ENCODE measurements at places on chromosomes 12 and 14.
A peak's percentile ranks its signal among the peaks of the same experiment; 100 is the strongest.

DNA sequence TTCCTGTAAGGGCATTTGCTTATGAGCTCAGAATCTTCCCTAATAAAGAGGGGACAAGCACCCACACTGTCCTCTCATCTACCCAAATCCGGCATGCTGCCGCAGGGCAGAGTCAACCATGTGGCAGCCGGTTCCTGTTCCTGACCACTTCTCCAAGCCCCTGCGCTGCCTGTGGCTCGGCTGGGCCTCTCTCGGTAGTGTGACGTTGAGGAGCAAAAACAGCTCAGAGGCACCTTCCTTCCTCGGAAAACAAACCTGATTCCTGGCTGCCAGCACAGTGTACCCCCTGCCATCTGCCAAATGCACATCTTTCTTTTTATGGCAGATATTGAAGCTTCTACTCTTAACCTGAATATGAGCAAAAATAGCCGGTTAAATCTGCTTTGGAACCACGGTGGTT, 50.5 kb downstream of the CFAP251 start:
- DNase-seq, result no peak

DNA sequence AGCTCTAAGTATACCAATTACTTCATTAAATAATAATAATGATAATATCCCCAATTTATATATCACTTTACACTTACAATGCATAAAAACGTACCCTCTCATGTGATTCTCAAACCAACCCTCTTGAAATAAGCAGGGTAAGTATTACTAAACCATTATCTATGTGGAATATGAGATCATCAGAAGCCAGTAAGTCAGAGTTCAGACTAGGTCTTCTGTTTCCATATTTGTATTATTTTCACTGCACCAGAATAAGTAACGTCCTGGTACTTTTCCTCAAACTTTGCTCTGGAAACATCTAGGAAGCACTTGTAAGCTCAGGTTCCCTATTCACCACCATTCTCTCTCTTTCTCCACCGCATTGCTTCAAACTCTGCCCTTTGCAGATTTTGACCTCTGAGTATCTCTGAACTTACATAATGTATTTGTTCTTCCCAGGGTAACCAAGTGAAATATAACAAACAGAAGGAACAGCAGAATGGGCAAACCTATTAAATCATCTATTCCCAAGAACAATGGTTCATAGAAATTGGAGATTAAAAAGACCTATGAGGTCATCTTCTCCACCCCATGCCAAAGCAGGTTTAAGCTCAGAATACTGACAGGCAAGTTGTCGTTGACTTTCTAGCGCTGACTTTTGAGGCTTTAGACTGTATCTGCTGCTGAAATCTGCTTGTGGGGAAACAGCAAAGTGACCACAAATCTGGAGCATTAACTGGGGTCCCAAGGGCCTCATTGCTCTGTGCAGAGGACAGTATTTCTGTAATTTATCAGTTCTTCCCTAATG, 161.3 kb upstream of the FAR2 start:
- no peak for DNase-seq

DNA sequence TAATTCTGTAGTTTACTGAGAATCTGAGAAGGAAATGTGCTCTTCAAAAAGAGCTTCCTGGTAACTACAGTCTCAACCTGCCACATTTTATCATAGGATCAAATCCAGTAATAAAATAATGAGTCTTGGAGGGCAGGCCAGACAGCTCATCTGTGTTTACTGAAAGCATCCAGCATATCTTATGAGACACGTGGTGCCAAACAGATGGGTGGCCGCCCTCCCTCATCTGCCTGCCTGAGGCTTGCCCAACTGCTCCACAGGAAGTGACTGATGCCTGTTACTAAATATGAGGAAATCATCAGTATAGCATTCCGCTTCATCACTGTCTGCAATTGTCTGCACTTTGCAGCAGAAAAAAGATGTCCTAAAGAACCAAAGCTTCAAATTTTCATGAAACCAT, 13.5 kb downstream of the DHRS7 start:
- peak; percentile 33 for DNase-seq

DNA sequence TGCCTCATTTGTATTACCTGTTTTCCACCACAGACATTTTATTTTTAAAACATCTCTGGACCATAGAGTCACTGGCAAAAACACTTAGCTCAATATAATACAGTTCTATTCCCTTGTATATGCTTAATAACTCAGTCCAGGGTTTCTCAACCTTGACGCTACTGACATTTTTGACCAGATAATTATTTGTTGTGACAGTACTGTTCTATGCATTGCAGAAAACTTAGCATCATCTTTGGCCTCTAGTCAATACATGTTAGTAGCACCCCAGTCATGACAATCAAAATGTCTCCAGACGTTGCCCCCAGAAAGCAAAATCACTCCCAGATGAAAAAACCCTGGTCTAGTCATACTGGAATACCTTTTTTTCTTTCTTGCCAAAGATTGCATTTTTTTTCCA, 174.7 kb downstream of the TMEM132D start:
- DNase-seq, result no peak

DNA sequence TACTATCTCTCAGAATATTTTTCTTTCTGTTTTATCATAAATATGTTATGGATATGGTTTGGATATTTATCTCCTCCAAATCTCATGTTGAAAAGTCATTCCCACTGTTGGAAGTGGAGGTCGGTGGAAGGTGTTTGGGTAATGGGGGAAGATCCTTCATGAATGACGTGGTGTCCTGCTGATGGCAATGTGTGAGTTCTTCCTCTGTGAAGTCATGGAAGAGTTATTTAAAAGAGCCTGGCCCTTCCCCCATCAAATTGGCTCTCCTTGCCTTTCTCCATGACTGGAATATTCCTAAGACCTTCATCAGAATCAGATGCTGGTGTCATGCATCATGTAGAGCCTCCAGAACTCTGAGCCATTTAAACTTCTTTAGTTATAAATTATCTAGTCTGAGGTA, 1291.6 kb downstream of the FSCB start:
- DNase-seq, result no peak

- no peak for DNase-seq
These were observed 3.4 kb downstream of the JAG2 start for GRCh38 chr14:105165134-105165704.

GRCh38 chr12:42222724-42223123, 15.3 kb downstream of the YAF2 start:
- no peak for DNase-seq

DNA sequence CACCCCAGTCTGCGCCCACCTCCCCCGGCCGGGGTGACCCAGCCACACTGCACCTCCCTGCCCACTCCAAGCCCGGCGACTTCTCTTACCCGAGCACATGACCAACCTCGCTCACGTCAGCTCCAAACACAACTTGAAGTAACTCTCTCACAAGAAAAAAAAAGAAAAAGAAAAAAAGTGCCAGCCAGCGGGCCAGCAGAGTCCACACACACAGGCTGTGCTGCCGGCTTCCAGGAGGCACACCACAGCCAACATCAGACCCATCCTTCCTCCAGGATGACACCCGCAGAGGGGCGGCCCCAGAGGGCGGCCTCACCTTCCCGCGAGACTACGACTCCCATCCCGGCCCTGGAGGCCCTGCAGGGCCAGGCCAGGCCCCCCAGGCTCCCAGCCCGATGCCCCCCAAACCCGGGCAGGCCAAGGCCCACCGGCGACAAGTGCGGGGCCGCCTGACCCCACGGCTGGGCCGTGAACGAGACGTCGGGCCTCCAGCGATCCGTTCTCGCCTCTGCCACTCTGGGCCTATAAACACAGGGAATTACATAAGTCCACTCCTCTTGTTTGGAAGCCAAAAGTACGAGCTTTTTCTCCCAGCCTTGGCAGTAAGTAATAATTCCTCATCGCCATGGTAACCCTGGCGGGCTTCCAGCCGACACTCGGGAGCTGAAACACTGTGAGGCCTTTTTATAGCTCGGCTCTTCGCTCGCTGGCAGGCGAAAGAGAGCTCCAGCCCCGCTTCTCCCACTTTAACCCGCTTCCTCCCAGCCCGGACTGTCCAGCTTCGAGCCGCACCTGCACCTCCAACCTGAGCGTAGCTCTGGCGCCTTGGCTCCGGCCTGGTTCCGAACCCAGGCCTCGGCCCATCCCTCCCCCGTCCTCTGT, 49.1 kb downstream of the NCOR2 start:
- no peak for DNase-seq

- DNase-seq, result no peak
These were observed 323.7 kb downstream of the PAWR start for GRCh38 chr12:79367032-79367589.

- no peak for DNase-seq
These were observed 21.0 kb downstream of the BATF start for GRCh38 chr14:75543253-75543652.

- peak; percentile 93 for DNase-seq
These were observed 498 bp upstream of the RHOF start for GRCh38 chr12:121793838-121794533.

DNA sequence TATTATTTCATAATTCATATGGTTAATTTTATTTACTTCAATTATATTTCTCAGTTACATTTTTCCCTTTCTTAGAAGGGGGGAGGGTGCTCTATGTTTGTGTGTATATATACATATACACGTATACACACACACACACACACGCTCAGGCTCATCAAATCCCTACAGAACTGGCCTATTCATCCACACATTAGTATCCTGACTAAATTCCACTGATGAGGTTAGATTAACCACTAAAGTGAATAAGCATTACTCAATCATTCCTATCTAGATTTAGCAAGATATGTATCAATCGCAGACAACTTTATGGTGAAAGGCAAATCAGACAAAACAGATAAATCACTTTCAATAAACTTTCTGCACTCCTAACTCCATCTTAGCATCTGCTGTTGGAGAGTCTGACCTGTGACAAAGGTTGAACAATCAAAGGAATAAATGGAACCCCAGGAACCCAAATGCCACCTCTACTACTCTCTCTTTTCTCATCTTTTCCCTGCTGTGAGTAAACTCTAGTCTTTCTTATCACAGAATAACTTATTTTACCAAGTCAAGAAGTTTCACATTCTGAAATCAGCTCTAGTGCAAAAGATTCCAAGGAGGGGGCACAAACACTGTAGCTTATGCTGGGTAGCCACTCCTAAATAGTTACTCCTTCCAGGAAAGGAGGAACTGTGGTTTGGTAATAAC, 67.6 kb downstream of the RALGAPA1 start:
- no peak for DNase-seq

DNA sequence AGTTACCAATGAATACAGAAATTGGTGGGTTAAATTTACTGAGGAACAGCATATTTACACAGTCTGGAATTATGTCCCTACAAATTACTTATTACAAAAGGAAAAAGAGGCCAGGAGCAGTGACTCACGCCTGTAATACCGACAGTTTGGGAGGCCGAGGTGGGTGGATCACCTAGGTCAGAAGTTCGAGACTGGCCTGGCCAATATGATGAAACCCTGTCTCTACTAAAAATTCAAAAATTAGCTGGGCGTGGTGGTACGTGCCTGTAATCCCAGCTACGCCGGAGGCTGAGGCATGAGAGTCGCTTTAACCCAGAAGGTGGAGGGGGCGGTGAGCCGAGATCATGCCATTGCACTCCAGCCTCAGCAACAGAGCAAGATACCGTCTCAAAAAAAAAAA, 52.6 kb downstream of the HECTD1 start:
- DNase-seq, result no peak

- no peak for DNase-seq
These were observed 27.1 kb upstream of the PCNX4 start for GRCh38 chr14:60064491-60065072.

- no peak for DNase-seq
These were observed 3.1 kb upstream of the CHPT1 start for GRCh38 chr12:101694297-101694848.

DNA sequence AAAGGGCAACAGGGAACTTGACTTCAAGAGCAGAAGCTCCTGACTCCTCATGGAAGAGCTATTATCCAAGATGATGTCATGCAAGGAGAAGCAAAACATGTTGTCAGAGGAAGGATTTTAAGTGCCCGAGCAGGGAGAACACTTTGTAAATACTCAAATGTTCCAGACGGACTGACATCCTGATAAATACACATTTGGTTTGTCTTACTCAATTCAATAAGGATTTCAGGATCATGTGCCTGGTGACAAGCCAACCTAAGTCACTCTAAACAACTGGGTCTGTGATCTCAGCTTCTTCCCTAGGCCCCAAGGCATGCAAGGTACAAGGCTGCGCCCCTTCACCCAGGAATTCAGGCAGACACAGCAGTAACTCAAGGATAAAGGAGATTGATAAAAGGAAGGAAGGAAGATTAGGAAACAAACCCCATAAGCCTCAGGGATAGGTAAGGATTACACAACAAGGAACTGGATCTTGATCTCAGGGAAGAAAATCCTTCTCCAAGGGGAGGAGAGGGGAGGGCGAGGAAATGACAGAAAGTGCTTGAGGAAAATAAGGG, 26.8 kb upstream of the CEBPE start:
- DNase-seq, result no peak

DNA sequence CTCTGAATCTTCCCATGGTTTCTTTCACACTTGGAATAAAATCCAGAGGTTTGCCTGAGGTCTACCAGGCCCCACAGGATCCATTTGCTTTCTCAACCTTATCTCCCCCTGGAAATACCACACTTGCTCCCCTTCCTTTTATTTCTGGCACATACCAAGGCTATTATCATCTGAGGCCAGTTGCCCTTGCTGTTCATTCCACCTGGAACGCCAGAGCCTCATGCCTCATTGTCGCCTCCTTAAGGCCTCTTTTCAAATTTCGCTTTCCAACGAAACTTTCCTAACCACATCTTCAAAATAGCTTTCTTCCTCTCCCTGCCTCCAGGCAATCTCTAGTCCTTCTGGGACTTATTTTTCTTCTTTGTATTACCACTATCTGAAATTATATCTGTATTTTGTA, 11.2 kb upstream of the LRIG3 start:
- DNase-seq, result no peak

DNA sequence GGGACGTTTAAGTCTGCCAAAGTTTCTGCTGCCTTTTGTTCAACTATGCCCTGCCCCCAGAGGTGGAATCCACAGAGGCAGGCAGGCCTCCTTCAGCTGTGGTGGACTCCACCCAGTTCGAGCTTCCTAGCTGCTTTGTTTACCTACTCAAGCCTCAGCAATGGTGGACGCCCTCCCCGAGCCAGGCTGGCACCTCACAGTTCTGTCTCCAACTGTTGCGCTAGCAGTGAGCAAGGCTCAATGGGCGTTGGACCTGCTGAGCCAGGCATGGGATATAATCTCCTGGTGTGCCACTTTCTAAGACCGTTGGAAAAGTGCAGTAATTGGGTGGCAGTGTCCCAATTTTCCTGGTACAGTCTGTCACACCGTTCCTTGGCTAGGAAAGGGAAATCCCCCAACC, 444.7 kb downstream of the FLRT2 start:
- no peak for DNase-seq

DNA sequence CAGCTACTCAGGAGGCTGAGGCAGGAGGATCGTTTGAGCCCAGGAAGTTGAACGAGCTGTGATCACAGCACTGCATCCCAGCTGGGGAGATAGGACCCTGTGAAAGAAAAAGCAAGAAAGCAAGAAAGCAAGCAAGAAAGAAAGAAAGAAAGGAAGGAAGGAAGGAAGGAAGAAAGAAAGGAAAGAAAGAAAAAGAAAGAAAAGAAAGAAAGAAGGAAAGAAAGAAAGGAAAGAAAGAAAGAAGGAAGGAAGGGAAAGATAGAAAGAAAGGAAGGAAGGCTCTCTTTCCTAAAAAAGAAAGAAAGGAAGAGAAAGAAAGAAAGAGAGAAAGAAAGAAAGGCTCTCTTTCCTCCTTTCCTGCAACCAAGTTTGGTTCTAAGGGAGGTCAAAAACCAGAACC, 380.3 kb downstream of the PCNX1 start:
- DNase-seq, result no peak

Measured in activated CD4-positive, alpha-beta T cell treated with anti-CD3 and anti-CD28 coated beads for 24 hours (primary cell).